Common myeloid progenitor, CD34-positive (primary cell): ENCODE measurements at places on chromosomes 4 and X.

DNA sequence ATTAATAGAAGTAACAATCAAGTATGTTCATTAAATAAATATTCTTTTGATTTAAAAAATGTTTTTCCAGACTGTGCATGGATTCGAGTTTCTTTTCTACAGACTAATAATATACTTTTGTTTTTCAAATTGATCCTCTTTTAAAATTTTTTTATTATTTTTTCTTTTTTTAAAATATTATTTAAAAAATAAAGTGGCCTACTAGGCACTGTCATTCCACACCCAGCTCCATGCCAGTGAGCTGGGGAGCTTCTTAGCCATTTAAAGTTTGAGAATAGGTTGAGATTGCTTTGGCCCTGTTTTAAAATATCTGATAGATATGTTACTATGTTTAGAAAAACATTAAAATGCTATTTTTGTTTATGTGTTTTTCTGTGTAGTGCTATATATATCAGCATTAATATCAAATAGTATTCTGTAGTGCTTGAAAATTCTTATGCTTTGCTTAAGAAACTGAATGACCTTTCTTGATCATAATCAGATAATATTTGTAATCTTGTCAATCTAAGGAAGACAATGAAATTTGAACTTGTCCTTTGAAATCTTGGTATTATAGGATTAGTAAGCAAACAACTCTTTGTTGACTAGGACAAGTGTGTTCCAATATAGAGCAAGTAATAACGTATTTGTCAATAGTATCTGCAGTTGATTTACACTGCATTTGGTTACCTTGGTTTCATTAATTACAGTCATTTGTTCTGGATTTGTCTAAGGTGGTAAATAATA is 12.6 kb downstream of the PCDH10 start:
- H3K27ac ChIP-seq, result no peak overlapping the region
- no peak overlapping the region for H3K4me3 ChIP-seq
- no peaks in the 10 kb centered on the region for H3K36me3 ChIP-seq
- no peaks in the 10 kb centered on the region for H3K27me3 ChIP-seq
- peaks cover 3% of the 10 kb centered on the region for H3K4me1 ChIP-seq

DNA sequence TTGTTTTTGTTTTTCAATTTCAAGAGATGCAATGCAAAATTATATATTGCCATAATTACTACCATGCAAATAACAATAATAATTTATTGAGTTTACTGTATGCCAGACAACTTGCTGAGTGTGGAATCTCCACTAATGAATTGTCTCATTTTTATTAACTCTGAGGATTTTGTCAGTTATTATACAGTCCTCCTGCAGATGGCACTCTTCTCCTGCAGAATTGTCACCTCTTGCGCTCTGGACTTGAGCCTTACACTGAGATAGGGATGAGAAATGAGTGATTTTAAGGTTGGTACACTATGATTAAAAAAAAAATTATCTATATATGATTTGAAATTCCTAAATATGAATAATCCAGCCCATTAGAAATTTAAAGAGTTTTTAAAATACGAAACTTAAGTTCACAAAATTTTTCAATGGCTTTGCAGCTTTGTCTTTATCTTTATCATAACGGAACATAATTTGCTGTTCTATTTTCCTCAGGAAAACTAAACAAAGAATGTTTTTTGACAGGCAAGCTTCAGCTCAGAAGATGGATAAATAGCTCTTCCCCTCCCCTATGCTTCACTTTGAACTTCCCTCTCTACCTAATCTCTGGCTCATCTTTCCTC is 12.7 kb upstream of the PAQR3 start:
- H3K4me3 ChIP-seq, result no peak overlapping the region
- H3K27me3 ChIP-seq, result no peaks in the 10 kb centered on the region
- no peaks in the 10 kb centered on the region for H3K36me3 ChIP-seq
- H3K27ac ChIP-seq, result no peak overlapping the region

- DNase-seq, result peak; percentile 46
- no peak overlapping the region for H3K4me3 ChIP-seq
- no peak overlapping the region for H3K27ac ChIP-seq
These were observed 508.5 kb downstream of the MID1IP1 start for GRCh38 chrX:39309721-39310152.

DNA sequence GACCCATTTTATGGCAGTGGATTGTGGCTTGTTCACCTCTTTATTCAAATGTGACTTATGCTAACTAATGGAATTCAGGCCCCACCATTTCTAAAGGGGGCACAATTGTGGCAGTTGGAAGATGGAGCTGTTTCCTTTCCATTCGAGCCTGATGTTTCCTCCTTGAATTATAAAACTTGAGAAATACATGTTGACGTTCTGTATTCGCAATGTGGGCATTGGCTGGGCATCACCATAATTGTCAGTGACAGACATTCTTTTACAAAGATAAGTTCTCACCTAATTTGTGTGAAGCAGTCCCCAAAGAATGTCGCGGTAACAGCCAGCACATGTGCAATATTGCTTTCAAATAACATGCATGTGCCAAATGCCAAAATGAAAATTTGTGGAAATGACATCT is 1070.2 kb upstream of the TENM3 start:
- no peak for DNase-seq
- no peak overlapping the region for H3K4me3 ChIP-seq
- H3K27ac ChIP-seq, result no peak overlapping the region
- no peaks in the 10 kb centered on the region for H3K4me1 ChIP-seq
- H3K36me3 ChIP-seq, result no peaks in the 10 kb centered on the region
- no peaks in the 10 kb centered on the region for H3K27me3 ChIP-seq

GRCh38 chrX:150162141-150162540 is 201.0 kb upstream of the MAMLD1 start:
- H3K4me1 ChIP-seq, result no peaks in the 10 kb centered on the region
- H3K4me3 ChIP-seq, result no peak overlapping the region
- no peaks in the 10 kb centered on the region for H3K36me3 ChIP-seq
- H3K27me3 ChIP-seq, result no peaks in the 10 kb centered on the region
- DNase-seq, result no peak

- peaks cover 18% of the 10 kb centered on the region for H3K4me1 ChIP-seq
- peak; percentile 77 for DNase-seq
- no peaks in the 10 kb centered on the region for H3K36me3 ChIP-seq
- H3K27me3 ChIP-seq, result peaks cover 70% of the 10 kb centered on the region
- no peak overlapping the region for H3K4me3 ChIP-seq
- H3K27ac ChIP-seq, result no peak overlapping the region
These were observed 57.7 kb downstream of the WFS1 start for GRCh38 chr4:6327220-6327917.

DNA sequence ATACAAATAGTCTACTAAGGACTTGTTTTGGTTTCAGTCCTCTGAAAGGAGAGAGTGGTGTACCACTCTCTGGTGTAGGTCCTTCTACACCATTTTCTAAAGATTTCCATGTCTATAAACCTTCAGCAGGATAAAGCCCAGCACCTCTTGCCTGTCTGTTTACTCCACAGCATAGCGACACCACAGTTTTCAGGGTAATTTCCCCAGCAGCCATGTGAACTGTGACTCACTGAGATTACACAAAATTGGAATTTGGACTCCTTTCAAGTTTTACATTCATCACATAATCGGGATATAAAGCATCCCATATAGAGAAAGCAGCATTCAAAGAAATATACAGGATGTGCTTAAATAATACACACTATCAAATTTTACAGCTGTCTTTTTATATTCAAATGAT is 229.6 kb downstream of the PRDM5 start:
- no peaks in the 10 kb centered on the region for H3K27me3 ChIP-seq
- no peaks in the 10 kb centered on the region for H3K36me3 ChIP-seq
- H3K4me1 ChIP-seq, result no peaks in the 10 kb centered on the region

- no peak overlapping the region for H3K4me3 ChIP-seq
- peaks cover under 1% of the 10 kb centered on the region for H3K27me3 ChIP-seq
- H3K4me1 ChIP-seq, result no peaks in the 10 kb centered on the region
- no peaks in the 10 kb centered on the region for H3K36me3 ChIP-seq
These were observed 13.4 kb upstream of the ZCCHC18 start for GRCh38 chrX:104098919-104099318.

DNA sequence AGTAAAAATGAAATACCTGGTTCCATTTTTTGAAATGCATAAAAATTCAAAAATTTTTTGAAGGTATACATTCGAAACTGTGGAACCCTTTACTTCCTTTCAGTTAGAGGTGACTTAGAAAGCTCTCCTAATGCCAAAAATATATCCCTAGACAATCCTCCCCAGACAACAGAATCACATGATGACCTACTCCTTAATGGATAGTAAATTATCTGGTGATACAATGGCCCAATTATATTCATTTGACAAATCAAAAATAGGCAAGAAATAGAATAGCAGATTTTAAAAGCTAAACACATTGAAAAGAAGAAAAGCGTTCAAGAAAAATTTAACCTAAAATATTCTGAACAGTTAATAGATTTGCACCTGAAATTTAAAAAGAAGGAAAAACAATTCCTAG is 3.5 kb upstream of the UGT2A2 start:
- H3K27me3 ChIP-seq, result no peaks in the 10 kb centered on the region
- no peaks in the 10 kb centered on the region for H3K36me3 ChIP-seq
- H3K4me3 ChIP-seq, result no peak overlapping the region
- H3K27ac ChIP-seq, result no peak overlapping the region
- no peak for DNase-seq

- H3K27ac ChIP-seq, result no peak overlapping the region
- no peak for DNase-seq
- H3K4me1 ChIP-seq, result no peaks in the 10 kb centered on the region
- no peak overlapping the region for H3K4me3 ChIP-seq
- H3K27me3 ChIP-seq, result no peaks in the 10 kb centered on the region
- no peaks in the 10 kb centered on the region for H3K36me3 ChIP-seq
These were observed 191.1 kb upstream of the NEIL3 start for GRCh38 chr4:177118596-177118995.

GRCh38 chr4:31660916-31661315 is 940.7 kb downstream of the PCDH7 start:
- no peak overlapping the region for H3K4me3 ChIP-seq
- H3K36me3 ChIP-seq, result no peaks in the 10 kb centered on the region
- H3K4me1 ChIP-seq, result no peaks in the 10 kb centered on the region
- DNase-seq, result no peak

GRCh38 chrX:101415180-101416145 is 7.4 kb downstream of the HNRNPH2 start:
- H3K4me1 ChIP-seq, result no peaks in the 10 kb centered on the region
- peaks cover 14% of the 10 kb centered on the region for H3K36me3 ChIP-seq
- no peak overlapping the region for H3K27ac ChIP-seq
- no peaks in the 10 kb centered on the region for H3K27me3 ChIP-seq

- DNase-seq, result peak; percentile 66
- H3K4me1 ChIP-seq, result no peaks in the 10 kb centered on the region
- H3K36me3 ChIP-seq, result peaks cover 5% of the 10 kb centered on the region
- no peak overlapping the region for H3K4me3 ChIP-seq
- no peaks in the 10 kb centered on the region for H3K27me3 ChIP-seq
These were observed 16.8 kb downstream of the HPGDS start for GRCh38 chr4:94325835-94326234.

DNA sequence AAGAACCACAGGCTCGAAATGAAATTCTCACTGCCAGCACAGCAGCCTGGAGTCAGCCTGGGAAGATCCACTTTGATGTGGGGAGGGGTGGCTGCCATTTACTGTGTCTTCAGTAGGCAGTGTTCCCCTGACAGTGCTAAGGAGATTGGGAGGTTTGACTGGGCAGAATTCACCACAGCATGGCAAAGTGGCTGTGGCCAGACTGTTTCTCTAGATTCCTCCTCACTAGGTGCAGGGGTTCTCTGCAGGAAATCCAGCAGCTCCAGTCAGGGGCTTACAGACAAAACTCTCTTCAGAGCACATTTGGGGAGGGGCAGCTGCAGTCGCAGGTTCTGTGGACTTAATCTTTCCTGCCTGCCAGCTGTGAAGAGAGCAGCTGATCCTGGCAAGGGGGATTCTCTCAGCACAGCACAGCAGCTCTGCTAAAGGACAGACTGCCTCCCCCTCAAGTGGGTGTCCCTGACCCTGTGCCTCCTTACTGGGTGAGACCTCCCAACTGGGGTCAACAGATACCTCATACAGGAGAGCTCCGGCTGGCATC is 1174.0 kb downstream of the RAPGEF2 start:
- H3K4me3 ChIP-seq, result no peak overlapping the region
- no peaks in the 10 kb centered on the region for H3K36me3 ChIP-seq
- no peaks in the 10 kb centered on the region for H3K27me3 ChIP-seq

DNA sequence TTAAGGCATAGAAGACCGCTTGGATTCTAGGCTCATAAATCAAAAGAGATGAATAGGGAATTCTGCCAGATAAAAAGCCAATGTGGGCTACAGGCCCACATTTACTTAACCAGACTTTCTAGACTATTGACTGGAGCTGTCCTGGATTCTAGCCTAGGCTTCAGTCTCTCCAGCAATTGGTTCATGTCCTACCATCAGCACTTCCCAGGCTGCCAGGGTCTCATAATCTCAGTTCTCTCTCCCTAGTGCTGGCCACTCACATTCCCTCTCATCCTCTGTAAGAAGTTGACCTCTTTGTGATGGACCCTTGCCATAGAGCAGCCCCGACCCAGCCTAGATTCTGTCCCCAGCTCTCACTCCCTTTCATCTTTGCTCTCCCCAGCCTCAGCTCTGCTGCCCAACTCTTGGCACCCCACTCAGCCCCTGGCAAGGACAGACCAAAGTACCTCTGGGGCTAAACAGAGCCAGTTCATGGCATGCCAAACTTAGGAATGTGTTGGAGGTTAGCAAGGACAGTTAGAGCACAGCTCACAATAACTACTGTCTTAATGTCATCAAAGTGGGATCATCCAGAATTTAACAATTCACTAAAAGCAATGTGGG is 396.2 kb downstream of the INPP4B start:
- no peak for DNase-seq
- peaks cover 23% of the 10 kb centered on the region for H3K4me1 ChIP-seq
- no peaks in the 10 kb centered on the region for H3K36me3 ChIP-seq
- H3K4me3 ChIP-seq, result no peak overlapping the region
